ENCODE measurements at places on chromosomes 6 and 20.

DNA sequence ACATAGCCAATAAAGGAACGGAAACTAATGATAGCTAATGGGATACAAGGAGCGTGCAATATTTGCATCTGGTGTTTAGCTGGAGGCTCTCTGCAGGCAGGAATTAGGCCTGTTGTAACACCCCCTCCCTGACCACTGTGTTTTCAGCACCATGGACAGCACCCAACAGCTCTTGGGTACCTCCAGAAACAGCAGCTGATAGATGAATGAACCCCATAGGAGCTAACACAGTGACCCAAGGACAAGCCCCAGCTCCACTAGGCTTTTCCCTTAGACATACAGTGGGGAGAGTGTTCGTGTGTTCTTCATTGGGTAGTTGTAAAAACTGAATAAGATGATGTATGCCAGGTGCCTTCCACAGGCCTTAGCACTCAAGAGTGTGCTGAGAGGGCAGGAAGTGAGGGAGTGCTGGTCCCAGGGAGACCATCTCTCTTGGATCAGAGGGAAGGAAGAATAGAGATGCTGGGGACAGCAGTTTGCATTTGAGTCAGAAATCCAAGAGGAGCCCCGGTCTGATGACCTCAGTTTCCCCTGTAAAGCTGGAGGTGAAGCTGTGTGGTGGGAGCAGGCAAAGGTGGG lies 161.3 kb downstream of the PHACTR3 start:
- no peak for DNase-seq

DNA sequence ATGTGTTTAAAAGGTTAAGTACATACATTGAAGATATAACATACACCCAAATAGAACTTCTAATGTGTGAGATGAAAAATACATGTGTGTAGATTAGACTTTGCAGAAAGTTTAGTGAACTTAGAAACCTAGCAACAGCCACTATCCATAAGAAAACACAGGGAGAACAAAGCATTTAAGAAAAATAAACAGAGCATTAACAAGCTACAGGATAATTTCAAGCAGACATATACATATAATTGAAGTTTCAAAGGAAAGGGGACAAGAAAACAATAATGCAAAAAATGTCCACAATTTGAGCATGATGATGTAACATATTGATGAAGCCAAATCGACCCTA lies 18.2 kb upstream of the THBS2 start:
- no peak for DNase-seq

DNA sequence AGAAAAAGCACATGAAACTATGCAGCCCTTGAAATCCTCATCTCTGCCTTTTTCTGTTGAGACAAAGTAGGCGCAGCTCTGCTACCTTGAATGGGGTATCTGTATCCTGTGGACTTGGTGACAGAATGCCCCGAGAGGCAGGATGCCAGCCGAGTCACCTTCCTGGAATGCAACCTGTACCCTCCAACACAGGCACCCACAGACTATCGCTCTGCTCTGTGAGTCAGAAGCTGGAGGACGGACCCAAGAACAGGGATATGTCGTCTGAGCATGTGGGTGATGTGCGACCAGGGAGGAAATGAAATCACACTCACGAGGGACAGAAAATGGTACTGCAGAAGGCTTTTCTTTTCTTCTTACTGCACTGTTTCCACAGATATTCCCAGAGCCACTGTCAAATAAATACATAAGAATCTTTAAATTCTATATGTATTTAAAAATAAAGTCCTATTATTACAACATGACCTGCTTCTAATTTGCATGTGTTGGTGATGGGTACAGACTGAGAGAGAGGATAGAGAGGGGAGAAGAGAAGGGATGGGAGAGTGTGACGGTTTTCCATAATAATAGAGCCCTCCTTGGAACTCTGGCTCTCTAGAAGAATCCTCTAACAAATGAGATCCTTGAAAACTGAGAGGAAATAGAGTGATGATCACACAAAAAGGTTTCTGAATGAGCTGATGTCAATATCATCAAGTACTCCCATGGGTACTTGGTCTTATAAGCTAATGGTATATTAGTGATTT lies 308.1 kb downstream of the FOXC1 start:
- peak; percentile 52 for DNase-seq

DNA sequence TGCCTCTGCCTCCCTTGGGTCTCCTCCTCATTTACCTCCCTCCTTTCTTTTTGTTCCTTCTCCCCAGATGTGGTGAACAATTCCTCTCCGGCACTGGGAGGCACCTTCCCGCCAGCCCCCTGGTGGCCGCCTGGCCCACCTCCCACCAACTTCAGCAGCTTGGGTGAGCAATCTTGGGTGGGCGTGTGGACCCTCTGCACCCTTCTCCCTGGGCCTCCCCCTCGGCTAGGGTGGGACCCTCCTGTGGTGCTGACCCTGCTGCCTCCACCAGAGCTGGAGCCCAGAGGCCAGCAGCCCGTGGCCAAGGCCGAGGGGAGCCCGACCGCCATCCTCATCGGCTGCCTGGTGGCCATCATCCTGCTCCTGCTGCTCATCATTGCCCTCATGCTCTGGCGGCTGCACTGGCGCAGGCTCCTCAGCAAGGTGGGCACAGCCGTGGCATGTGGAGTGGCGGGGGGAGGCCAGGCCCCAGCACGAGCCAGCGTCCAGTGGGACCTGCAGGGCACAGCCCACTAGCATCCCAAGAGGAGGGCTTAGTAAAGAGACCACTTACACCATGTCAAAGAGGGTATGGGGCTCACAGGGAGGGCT lies 8.8 kb downstream of the DDR1 start:
- DNase-seq: no peak

GRCh38 chr6:161103475-161103874 lies 111.9 kb downstream of the MAP3K4 start:
- DNase-seq: no peak

- DNase-seq: no peak
Observed at GRCh38 chr20:16017656-16018055, 555.6 kb downstream of the KIF16B start.

DNA sequence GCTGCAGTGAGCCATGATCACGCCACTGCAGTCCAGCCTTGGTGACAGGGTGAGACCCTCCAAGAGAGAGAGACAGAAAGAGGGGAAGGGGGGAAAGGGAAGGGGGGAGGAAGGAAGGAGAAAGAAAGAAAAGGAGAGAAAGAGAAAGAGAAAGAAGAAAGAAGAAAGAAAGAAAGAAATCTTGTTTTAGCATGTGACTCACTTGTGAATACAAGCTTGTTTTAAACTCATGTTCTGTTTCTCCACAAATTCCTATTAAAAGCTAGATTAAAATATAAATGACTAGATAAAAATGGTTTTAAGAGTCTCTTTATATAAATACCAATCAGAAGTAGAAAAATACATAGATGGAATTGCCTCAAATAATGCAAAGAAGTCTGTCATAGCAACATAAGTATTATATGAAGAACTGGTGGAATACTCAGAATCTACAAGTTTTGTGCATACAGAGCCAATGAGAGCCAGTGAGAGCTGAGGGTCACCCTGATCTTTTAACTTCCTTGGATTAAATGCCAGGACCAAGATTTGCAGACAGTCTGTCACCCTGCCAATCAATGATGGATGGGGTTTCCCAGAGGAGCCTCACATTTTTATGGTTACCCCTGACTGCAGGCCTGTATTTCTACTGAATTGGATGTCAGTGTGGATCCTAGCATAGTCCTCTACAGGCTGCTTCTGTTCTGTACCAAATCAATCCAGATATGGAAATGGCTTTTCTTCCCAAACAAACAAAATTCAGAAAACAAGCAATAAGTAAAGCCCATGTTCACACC lies 50.8 kb upstream of the LY86 start:
- DNase-seq: no peak

DNA sequence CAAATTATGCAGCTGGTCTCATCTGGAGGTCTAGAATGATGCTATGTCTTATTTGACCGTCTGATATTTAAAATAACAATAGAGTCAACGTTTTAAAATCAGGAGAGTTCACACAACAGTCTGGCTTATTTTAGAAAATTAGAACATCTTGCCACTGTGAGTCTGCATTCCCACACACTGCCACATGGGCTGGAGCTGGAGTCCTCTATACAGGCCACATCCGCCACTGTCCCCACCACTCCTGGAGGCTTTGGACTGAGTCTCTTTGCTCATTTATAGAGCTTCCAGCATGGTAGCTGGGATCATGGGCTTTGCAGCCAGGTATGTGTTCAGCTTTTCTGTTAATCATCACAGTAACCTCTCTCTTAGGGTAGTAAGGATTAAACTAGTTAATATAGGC lies 68.8 kb upstream of the ZNFX1 start:
- no peak for DNase-seq

GRCh38 chr20:595330-596308 lies 14.5 kb downstream of the TCF15 start:
- no peak for DNase-seq

- DNase-seq: no peak
Observed at GRCh38 chr6:18493382-18493891, 106.3 kb downstream of the RNF144B start.

GRCh38 chr20:2004171-2004570 lies 10.3 kb upstream of the PDYN start:
- no peak for DNase-seq

- DNase-seq: no peak
Observed at GRCh38 chr6:155093430-155093829, 98.3 kb downstream of the TIAM2 start.

- DNase-seq: no peak
Observed at GRCh38 chr6:39753725-39754045, 28.5 kb upstream of the KIF6 start.

DNA sequence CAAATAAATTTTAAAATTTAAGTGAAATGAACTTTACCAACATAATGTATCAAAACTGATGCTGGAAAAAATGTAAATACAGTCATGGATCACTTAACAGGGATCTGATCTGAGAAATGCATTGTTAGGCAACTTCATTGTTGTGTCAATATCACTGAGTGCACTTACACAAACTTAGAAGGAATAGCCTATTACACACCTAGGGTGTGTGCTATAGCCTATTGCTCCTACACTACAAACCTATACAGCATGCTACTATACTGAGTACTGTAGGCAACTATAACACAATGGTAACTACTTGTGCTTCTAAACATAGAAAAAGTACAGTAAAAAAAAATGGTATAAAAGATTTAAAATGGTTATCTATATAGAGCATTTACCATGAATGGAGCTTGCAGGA lies 104.5 kb downstream of the DCDC2 start:
- no peak for DNase-seq

- no peak for DNase-seq
Observed at GRCh38 chr6:105432797-105433196, 29.9 kb upstream of the PREP start.

DNA sequence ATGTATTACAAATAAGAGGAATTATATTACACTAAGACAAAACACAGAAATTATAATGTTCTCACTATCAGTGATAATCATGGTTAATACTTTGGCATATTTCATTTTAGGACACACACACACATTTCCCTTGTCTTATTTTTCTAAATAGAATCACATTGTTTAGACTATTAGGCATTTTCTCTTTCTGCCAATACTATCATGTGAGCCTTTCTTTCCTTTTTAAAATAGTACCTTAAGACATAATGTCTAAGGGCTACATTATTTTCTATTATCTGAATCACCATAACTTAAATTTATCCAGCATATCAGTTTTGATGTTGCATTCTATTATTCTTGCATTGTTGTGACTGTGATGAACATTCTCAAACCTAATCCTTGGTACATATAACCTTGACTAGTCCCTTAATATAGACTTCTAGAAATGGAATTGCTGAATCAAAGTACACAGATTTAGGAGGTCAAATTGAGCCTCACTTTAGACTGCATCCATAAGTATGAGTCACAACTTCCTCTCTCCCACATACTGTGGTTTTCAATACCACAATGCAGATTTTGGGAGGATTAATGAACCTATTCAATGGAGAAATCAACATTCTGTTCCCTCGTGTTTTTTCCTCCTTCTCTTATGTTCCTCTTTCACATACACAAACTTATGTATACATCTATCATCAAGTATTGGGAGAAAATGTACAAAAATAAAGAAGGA lies 212.6 kb downstream of the MOXD1 start:
- DNase-seq: no peak

- no peak for DNase-seq
Observed at GRCh38 chr6:22892452-22892851, 323.1 kb downstream of the HDGFL1 start.

GRCh38 chr6:18306977-18307376 lies 42.6 kb upstream of the DEK start:
- no peak for DNase-seq

DNA sequence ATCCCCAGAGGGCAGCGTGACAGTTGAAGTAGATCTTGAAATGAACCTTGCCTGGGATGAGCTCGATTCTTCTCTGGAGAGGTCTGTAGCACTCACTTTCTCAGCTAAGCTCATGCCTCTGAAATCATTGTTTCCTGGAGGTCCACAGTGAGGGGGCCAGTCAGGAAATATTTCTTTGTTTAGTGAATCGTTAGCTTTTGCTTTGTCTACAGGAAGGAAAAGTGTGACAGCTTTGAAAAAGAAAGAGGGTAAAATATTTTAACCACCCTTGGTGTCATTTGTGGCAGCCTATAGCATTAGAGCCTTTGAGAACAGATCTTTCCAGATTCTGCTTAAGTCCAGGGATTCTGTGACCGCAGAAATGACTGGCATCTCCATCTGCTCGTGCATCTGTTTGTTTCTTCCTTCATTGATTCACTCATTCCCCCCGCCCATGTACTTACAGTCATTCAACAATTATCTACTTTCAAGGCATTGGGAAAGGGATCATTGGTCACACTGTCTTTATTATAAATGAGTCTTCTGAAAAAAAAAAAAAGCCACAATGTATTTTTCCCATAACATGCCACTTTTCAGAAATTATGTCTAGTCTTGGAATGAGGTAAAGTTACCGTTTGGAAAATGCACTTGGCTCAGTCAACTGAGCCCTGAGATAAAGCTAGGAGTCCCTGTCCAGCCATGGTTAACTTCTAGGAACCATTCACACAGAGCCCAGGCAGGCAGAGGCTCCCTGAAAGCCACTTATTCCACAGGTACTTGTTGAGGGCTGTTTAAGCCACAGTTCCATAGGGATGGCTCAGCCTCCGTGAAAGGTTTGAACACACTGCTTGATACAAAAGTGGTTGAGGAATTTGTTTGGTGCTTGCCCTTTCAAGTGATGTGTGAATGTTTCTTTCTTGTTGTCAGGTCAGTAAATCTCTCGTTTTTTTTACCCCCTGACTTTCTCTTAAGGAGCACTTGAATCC lies 86.0 kb downstream of the TIAM2 start:
- DNase-seq: no peak

- DNase-seq: no peak
Observed at GRCh38 chr20:10927011-10927583, 253.3 kb upstream of the JAG1 start.

Data from stimulated activated CD4-positive, alpha-beta T cell treated with anti-CD3 and anti-CD28 coated beads, TNF-alpha, amount 100 ng/mL, for 24 hours (primary cell).